ENCODE measurements at places on chromosomes 7 and 10. TPM values are rescaled to one million over a fixed set of nuclear protein-coding genes. Genes with fewer than 3 reads are reported as not detected.

INHBA gene
- total RNA-seq: not detected

ATOH7 gene
- not detected for total RNA-seq

HTR5A gene
- total RNA-seq: not detected

HECW1 gene
- total RNA-seq: not detected

KIF20B gene
- total RNA-seq: 83.9 TPM

NUTM2E gene
- not detected for total RNA-seq

CTAGE4 gene
- total RNA-seq: not detected

DNA sequence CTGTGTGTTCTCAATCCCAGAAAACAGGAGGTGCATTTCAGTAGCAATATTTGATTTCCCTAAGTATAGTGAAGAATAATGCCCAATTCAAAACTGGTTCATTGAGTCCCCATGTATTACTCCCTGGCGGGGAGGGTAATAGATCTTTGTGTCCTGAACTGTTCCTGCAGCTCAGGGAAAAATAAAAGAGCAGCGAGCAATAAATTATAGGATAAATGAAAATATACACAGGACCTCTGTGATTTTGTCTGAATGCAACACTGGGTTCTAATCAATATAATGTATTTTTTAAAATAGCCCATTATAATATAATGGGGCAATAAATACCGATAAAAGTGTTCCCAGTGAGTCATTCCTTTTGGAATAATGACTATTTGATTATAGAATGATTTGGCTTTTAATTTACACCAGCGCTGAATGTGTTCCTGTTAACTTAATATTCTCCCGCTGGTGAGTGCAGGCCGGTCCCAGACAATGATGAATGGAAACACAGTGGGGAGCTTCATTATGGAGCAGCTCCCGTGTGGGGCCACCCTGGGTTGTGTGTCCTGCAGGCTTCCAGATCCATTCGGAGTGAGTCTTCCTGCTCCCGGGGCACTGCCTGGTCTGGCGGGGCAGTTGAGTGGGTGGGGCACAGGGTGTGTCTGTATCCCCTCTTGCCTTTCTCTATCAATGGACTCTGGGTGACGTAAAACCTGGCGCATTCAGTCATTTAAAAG lies 263.1 kb downstream of the ACTR3B start:
- DNase-seq: no peak

DNA sequence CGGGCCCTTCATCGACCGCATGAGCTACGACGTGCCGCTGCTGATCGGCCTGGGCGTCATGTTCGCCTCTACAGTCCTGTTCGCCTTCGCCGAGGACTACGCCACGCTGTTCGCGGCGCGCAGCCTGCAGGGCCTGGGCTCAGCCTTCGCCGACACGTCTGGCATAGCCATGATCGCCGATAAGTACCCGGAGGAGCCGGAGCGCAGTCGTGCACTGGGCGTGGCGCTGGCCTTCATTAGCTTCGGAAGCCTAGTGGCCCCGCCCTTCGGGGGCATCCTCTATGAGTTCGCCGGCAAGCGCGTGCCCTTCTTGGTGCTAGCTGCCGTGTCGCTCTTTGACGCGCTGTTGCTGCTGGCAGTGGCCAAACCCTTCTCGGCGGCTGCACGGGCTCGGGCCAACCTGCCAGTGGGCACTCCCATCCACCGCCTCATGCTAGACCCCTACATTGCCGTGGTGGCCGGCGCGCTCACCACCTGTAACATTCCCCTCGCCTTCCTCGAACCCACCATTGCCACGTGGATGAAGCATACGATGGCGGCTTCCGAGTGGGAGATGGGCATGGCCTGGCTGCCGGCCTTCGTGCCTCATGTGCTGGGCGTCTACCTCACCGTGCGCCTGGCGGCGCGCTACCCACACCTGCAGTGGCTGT lies 1.2 kb downstream of the SLC18A3 start:
- no peak for DNase-seq

DNA sequence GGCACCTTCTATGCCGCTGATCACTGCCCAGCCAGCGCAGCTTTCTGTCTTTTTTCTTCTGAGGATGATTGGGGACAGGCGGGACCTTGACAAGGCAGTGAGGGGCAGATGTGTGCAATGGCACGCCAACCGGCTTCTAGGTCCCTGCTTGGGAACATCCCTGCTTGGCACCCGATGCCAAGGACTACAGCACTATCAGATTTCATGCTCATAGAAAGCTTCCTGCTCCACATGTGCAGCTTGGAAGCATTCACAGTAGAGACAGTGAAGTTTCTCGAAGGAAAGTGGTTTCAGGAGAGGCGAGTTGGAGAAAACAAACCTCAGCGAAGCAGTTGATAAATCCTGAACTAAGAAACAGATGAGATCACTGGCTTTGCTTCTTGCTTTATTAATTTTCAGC lies 267.5 kb upstream of the HABP2 start:
- no peak for DNase-seq

GRCh38 chr10:49327036-49327813 lies 28.3 kb downstream of the C10orf71 start:
- no peak for DNase-seq

DNA sequence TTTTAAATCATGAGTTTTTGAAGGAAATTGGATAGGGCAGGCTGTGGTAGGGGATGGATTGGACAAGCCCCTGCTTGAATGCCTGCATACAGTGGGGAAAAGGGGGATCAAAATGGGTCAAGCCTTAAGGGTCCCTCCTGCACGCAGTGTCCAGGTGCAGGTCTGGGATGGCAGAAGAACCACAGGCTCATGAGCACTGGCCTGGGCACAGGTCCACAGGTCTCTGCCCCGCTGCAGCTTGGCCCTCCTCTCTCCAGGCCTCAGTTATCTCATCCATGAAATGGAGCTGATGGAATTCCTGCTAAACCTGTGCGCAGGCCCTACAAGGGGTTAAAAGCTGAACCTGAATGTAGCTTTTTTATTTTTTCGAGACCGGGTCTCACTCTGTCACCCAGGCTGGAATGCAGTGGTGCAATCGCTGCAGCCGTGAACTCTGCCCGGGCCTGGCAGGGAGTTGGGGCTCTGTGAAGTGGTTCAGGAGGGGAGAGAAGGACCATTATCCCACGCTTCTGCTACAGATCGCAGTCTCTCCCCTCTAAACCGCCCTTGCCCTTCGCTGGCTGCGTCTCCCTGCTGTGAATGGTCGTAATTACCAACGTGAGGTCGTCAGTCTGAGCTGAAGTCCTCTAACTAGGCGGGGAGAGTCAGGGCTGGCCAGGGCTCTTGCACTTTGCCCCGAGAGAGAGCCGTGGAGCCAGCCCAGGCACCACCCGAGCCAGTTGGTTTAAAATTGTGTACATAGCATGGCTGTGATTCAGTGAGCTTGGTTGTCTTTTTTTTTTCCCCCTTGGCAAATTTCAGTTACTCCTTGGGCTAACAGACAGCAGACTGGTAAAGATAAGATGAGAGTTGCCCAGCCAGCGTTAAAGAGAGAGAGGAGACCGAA lies 77.5 kb upstream of the GTF2I start:
- DNase-seq: peak; percentile 94

- no peak for DNase-seq
These were observed 45.8 kb upstream of the PRSS58 start for GRCh38 chr7:142303650-142304049.

DNA sequence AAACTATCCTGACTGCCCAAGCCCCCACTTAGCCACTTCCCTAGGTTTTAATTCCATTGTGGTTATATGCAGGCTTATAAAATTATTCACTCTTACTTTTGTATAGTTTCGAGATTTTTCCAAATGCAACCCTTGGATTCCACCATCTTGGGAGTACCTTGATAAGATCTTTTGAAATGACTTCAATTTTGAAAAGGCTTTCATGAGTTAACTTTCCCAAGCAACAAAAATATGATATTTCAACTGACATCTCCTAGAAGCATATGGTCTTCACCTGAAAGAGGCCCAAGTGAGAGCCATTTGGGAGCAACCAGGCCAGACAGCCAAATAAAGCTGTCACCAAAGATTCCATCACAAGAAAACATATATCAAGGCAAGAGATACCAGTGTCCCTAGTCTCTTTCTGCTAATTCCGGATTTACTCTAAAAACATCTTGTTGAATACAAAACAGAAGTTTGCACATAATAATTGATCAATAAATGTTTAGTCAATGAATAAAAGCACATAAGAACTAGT lies 1.7 kb upstream of the ST8SIA6 start:
- DNase-seq: no peak

DNA sequence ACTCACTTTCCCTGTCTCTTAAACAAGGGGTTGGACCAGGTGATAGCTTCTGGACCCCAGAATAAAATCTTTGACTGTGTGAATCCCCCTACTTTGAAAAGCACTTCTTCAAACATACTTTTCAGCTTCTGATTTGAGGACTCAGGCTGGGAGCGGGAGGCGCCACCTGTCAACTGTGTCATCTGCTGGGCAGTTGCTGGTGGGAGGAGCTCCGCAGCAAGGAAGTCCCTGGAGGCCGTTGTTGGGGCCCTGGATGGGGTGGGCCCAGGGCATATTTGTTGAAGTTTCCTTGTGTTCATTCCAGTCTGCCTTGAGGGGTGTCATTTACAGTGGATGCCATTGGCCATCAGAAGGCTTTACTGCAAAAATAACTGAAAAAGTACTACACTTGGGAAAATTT lies 197.7 kb downstream of the CCDC3 start:
- no peak for DNase-seq

Data from HepG2 (cell line).